Germinal center (tissue), 1 donor: ENCODE measurements at places on chromosomes 2 and 18.
A peak's percentile ranks its signal among the peaks of the same experiment; 100 is the strongest.

DNA sequence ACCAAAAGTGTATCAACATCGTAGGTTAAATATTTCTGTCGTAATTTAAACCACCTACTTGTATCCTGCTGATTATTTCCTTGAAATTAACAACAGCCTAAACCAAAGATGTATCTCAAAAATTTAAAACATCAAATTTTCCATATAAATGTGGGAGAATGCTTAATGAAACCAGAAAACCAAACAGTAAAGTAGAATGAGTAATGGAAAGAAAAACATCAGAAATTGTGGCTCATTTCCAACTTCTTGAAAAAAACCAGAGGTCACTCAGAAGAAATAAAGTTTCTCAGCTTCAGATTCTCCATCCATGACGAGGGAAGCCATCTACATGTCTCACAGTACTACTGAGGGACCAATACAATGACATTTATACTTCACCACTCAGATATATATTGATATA, 296.5 kb downstream of the NOL4 start:
- DNase-seq, result no peak

DNA sequence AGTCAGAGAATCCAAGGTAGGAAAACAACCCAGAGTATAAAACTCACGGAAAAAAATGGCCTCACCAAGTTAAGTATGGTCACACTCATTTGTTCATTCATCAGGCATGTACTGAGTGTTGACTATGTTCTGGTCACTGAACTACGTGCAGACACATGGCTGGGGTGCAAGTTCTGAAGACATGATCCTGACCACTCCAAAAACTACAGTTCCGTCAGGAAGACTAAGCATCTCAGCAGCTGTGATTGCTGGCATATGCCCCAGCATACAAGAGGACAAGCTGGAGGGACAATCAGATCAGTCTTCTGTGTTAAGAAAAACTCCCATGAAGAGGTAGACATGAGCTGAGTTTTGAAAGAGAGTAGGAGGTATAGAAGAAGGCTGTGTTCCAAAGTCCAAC, 72.8 kb downstream of the TCF4 start:
- DNase-seq, result no peak

GRCh38 chr2:99066075-99066958, 75.2 kb upstream of the C2orf15 start:
- DNase-seq, result peak; percentile 20

- DNase-seq, result no peak
Observed at GRCh38 chr2:145161656-145162055, 641.7 kb upstream of the ZEB2 start.

- DNase-seq, result no peak
Observed at GRCh38 chr2:47373747-47374146, 29.2 kb upstream of the MSH2 start.

GRCh38 chr2:104254017-104254416, 599.9 kb upstream of the POU3F3 start:
- no peak for DNase-seq

GRCh38 chr2:200851398-200852248, 12.8 kb downstream of the CLK1 start:
- no peak for DNase-seq

DNA sequence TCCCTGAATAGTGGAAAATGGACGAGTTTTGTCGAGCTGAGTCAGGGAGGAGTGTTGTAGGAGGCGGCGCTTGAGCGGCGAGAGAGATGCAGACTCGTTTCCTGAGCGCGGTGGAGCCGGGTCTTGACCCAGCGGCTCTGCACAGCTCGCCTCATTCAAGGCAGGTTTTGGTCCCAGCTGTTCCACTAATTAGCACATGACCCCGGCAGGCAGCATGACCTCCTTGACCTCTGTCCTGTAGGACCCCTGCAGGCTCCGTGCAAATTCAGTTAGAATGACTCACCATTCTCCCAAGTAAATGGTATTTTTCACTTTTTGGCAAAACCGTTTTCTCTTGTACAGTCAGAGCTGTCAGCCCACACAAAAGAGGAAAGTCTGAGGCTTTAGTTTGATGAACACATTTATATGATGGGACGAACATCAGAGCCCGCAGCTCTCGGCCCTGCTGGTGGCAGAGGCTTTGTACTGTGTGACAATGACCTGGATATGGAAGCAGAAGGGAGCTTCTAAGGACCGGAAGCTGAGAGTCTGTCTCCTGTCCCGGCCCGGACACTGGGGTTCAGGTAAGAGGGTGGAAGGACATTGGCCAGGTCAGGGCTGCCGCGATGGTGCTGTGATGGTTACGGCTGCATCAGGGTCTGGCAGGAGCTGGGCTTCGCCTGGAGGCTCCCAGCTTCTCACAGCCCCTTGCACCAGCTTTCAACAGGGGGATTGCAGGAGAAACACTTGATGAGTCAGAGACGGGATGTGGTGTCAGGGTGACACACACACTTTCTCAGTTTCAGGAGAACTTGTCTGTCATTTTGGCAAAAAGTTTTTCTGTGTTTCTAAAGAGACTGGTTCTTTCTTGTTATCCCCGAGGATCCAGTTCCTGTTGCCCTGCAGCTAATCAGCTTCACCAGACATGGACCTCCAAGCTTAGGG, 29.9 kb upstream of the ALKAL2 start:
- no peak for DNase-seq

DNA sequence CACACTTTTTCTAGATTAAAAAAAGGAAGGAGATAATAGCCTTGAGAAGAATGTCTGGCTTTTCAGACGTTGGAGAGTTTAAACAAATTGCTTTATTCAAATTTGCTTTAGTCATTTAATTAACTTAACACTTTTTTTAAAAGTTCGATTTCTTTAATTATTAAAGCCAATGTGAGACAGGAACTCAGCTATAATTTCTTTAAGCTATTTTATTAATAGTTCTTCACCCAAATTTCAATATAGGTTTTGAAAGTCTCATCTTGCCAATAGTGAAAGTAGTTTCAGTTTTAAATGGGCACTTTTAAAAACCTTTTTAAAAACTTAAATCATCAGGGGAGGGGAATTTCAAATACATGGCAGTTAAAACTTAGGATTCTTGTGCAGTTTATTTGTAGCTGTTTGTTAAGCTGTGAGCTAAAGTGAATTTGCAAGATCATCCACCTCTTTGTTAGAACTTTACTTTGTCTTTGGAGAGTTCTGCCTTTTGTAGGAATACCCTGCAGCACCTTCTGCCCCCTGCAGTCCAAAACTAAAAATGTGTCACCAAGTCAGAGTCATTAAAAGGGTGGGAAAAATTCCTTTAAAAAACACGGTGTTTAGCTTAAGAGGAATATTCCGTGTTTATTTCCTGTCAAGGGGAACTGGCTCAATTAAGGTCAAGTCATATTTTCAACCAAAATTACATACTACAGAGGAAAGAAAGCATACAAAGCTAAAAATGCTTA, 4.6 kb downstream of the TGIF1 start:
- peak; percentile 55 for DNase-seq

DNA sequence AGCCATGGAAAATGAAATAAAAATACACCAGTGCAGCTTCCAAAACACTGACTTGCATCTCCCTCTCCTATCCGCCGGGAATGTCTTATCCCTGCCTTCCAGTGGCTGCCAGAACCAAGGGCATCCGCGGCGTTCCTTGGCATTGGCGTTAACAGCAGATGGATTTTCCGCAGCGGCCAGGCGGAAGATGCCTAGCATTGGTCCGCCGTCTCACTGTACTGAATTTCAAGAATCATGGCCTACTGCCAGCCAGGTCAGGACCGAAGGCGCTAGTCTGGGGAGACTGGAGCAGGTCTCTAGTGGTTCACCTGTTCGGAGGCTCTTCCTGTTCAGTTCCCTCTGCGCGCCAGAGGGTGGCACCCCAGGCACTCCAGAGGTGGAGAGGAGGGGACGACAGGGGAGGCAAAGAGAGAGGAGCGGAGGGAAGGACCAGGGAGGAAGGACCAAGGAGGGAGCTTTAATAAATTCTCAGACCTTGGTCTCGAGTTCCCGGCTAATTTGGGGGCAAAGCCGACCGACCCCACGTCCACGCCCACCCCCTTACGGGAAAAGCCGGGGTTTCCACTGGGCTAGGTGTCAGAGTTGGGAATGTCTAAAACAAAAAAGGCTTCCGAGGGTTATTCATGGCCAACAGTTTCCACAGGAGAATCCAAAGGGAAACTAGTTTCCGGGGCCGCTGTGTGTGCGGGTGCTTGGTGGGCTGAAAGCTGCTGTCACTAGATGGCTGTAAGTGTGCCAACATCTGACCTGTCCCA, 3.7 kb upstream of the BCL2L11 start:
- peak; percentile 83 for DNase-seq

- DNase-seq, result no peak
Observed at GRCh38 chr2:58923869-58924268, 682.7 kb upstream of the FANCL start.

- no peak for DNase-seq
Observed at GRCh38 chr2:229875549-229875948, 46.3 kb downstream of the TRIP12 start.

DNA sequence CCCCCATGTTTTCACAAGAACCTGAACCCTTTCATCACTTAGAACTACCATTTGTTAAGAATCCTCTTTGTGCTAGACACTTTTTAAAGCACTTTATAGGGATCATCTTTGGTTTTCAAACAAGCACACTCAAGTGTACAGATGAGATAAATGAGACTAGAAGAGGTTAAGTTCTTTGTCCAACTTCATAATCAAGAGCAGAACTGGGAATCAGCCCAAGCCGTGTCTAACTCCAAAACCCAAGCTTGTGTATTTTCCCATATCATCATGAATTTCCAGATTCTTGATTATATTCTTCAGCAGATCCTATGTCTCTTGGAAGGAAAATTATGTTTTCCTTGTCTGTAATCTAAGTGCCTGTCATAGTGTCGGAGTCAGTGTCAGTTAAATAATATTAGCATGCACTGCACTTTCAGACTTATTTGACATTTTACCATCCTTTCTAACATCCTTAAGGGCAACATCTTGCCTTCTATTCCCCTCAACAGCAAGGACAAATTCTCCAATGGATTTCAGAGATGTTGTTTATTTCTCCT, 123.0 kb upstream of the SETBP1 start:
- DNase-seq, result no peak

DNA sequence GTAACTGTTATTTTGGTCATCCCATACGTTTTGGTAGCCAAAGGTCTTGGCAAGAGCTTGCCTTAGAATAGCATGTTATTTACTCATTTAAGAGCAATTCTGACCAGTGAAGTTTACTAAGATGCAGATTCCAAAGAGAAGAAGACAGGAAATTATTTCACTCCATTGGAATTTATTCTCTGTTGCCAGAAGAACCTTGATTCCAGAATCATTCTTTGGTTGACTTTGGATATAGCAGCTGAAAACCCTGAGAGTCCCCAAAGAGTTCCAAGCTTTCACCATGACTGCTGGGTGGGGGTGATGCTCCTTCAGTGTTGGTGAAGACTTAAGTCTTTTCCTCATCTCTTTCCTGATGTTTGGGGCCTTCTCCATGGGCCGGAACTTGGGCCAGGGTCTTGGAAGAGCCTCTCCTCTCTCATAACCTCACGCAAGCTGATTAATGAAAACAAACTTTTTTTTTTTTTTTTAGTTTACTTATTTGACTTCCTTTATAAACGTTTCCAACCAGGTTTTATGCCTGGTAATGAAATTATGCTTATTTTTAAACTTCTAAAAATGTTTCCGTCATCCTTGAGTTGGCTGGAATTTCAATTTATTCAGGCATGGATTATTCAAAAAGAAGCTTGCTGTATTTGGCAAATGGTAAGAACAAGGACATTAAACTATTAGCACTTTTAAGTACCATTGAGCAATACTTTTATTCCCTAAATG, 192.0 kb downstream of the MTX2 start:
- DNase-seq, result no peak

- peak; percentile 71 for DNase-seq
Observed at GRCh38 chr2:179021258-179021657, 28.7 kb downstream of the CCDC141 start.

DNA sequence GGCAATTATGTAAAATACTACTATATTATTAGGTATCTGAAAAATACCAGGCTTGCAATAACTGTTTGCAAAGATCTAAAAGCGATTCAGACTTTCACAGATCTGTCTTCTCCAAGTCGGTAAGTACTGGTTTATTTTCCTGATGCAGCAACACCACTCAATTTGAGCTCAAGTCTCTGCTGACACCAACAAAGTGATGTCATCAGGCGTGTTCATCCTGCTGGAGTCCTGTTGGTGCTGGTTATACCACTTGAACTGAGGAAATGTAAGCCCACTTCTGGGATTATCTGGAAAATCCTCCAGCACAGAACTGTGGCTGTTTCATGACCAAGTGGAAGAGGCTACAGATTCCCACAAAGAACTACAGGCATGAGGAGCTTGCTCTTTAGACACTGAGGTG, 267.6 kb downstream of the BCL2 start:
- no peak for DNase-seq

DNA sequence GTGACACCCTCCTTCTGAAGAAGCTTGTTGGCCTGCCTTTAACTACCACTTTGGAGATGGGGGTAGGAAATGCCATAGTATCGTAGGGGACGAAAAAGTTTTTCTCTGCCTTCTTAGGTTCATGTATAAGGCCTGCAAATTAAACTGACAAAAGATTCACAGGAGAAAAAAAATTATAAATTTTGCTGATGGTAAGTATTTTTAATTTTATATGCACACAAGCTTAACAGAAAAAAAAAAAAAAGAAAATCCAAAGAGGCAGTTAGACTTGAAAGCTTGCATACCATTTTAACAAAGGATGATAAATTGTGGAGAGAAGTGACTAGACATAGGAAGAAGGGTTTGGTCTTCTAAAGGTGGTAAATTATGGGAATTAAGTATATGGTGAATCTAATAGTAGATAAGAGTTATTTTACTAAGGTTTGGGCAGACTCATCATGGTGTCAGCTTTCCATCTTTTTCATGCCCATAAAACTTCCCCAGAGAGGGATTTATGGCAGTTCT, 62.5 kb upstream of the B3GNT2 start:
- DNase-seq, result no peak

- no peak for DNase-seq
Observed at GRCh38 chr18:50947899-50948298, 19.9 kb upstream of the ELAC1 start.

GRCh38 chr18:37443325-37444055, 122.1 kb downstream of the CELF4 start:
- no peak for DNase-seq

DNA sequence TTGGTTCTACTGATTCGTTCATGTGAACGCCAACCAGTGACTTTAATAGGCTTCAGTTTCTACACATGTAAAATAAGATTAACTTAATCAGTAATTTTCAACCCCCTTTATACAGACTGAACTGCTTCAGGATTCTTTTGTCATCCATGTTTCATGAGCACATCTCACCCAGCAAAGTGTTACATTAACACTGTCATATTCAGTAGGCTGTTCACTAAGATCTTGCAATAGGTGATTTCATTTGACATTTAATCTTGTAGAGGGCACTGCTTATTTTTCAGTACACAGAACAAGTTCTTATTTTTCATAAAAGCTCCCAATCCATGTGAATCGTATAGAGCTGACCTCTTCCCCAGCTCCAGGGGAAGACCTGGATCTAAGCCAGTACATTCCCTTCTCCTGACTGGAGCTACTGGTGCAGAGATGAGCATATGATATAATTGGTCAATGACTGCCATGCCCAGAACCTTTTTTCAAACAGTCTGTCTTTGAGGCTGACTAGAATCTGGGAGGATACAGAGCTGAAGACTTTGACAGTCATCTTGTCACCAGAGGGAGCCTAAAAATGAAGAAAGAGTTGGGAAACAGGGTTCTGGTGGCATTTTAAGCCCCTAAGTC, 72.2 kb upstream of the CHRNA1 start:
- no peak for DNase-seq

GRCh38 chr2:131126436-131126835, 21.3 kb downstream of the PLEKHB2 start:
- no peak for DNase-seq

GRCh38 chr2:188765522-188766470, 208.4 kb upstream of the COL3A1 start:
- DNase-seq, result no peak

GRCh38 chr2:52659546-52659945, 1108.1 kb upstream of the CHAC2 start:
- DNase-seq, result no peak
